WTC11 (cell line): ENCODE measurements at places on chromosomes 2 and 18. TPM values are rescaled to one million over a fixed set of nuclear protein-coding genes. Genes with fewer than 3 reads are reported as not detected.
A peak's percentile ranks its signal among the peaks of the same experiment; 100 is the strongest.

- peaks cover 18% of the 10 kb centered on the region for H3K36me3 ChIP-seq
- no peak overlapping the region for H3K27ac ChIP-seq
- peaks cover 3% of the 10 kb centered on the region; the same call in 1 of the 2 replicates for H3K27me3 ChIP-seq
- DNase-seq, result peak; percentile 53
- H3K4me3 ChIP-seq, result no peak overlapping the region
Observed at GRCh38 chr2:34738691-34739090, 1139.6 kb upstream of the FAM98A start.

- H3K27me3 ChIP-seq, result no peaks in the 10 kb centered on the region
- H3K4me3 ChIP-seq, result no peak overlapping the region
- no peaks in the 10 kb centered on the region for H3K4me1 ChIP-seq
- DNase-seq, result no peak
- peaks cover 16% of the 10 kb centered on the region for H3K36me3 ChIP-seq
Observed at GRCh38 chr2:10184421-10184820, 61.9 kb downstream of the RRM2 start.

DNA sequence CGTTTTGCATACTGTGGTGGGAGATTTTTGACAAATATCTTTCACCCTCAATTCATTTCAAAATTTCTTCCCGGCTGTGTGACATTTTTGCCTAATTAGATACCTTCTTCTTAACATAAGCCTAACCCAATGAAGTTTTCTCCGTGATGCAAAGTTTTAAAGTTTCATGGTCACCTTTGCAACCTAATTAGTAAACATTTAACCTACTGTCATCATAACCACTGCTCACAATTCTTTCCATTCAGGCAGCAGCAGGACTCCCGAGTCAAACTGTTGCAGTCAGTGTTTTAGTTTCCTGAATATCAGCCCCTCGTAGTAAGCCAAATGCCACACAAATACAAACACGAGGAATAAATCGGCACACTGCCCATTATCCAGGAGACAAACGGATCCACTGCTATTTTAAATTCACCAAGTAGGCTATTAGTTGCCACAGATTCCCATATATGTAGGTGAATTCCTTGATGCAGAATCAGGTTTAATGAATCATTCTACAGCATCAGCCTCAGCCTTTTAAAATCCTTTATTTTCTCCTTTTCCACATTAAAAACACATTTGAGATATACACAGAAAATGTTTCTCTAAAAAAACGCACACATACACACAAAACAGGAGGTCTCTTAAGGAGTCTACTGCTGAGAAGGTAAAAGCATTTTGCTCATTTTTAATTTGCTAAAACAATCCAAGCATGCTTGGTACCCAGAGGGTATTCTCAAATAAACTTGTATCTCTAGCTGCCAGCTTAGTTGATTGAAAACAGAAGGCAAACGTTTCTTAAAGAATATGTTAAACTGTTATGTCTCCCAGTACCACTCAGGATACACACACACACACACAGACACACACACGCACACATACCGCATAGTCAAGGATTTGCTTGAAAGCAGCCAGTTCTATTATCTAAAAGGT, 106.5 kb upstream of the KCTD1 start:
- H3K4me1 ChIP-seq, result peaks cover 69% of the 10 kb centered on the region
- no peaks in the 10 kb centered on the region for H3K36me3 ChIP-seq
- no peak for DNase-seq
- H3K27me3 ChIP-seq, result peaks cover 53% of the 10 kb centered on the region
- H3K4me3 ChIP-seq, result peak overlapping the region; percentile 80

SLC25A52 gene
- total RNA-seq, result not detected in 3 replicates

- peaks cover 15% of the 10 kb centered on the region for H3K4me1 ChIP-seq
- H3K27me3 ChIP-seq, result peaks cover 35% of the 10 kb centered on the region
- H3K36me3 ChIP-seq, result no peaks in the 10 kb centered on the region
- no peak overlapping the region for H3K4me3 ChIP-seq
- H3K27ac ChIP-seq, result no peak overlapping the region
Observed at GRCh38 chr2:120528051-120528692, 182.2 kb downstream of the INHBB start.

ELOA2 gene
- total RNA-seq, result not detected in 3 replicates

- peak overlapping the region; percentile 54 for H3K27ac ChIP-seq
- peaks cover 45% of the 10 kb centered on the region for H3K4me1 ChIP-seq
- no peak for DNase-seq
- H3K27me3 ChIP-seq, result no peaks in the 10 kb centered on the region
- H3K4me3 ChIP-seq, result no peak overlapping the region
Observed at GRCh38 chr18:48838921-48839818, 111.6 kb downstream of the SMAD7 start.

FAM237A gene
- not detected in 3 replicates for total RNA-seq

STAT4 gene
- 0.44 to 0.76 TPM (median 0.44 TPM) in 3 replicates for total RNA-seq

CNGA3 gene
- total RNA-seq, result not detected in 3 replicates

AP1S3 gene
- 12.2 to 17.4 TPM (median 15.8 TPM) in 3 replicates for total RNA-seq
